ENCODE measurements at places on chromosomes 2 and 18.

DNA sequence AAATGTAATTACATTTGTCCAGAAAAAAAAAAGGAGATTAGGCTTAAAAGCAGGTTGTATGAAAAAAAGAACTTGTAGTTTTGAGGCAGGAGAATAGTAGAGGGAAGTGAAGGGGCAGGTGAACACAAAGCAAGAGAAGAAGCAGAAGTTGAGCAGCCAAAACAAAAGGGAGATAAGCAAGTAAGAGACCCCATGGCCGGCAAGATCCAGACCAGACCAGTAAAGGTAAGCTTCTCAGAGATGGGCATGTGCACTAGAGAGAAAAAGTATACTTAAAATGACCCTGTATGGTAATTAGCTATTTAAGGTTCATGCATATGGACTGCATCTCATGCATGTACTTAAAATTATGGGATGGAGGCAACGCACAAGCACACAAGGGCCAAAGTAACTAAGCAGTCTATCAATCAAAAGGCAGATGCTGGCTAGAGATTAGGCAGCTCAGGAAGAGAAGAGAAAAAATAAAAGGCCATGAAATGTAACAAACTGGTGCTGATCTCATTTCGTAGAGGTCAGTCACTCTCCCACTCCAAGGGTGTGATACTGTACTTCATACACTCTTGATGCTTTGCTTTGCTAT lies 9.7 kb downstream of the SIGLEC15 start:
- DNase-seq: no peak

- no peak for DNase-seq
Measured at GRCh38 chr2:96164459-96165184, 19.4 kb upstream of the DUSP2 start.

GRCh38 chr2:162084536-162084935 lies 10.5 kb upstream of the DPP4 start:
- DNase-seq: no peak

GRCh38 chr2:159185401-159186130 lies 100.9 kb downstream of the WDSUB1 start:
- DNase-seq: no peak

- peak; percentile 44 for DNase-seq
Measured at GRCh38 chr2:86078774-86079545, 26.7 kb downstream of the POLR1A start.

- peak; percentile 66 for DNase-seq
Measured at GRCh38 chr2:190534310-190535120, at the start of gene NEMP2. NEMP2 (minus strand) TSS chr2:190534722; CDS start chr2:190534655, 67 bp downstream.

GRCh38 chr18:68925268-68925667 lies 127.4 kb downstream of the CCDC102B start:
- DNase-seq: no peak

GRCh38 chr18:56083097-56083521 lies 495.1 kb upstream of the TCF4 start:
- DNase-seq: peak; percentile 1

DNA sequence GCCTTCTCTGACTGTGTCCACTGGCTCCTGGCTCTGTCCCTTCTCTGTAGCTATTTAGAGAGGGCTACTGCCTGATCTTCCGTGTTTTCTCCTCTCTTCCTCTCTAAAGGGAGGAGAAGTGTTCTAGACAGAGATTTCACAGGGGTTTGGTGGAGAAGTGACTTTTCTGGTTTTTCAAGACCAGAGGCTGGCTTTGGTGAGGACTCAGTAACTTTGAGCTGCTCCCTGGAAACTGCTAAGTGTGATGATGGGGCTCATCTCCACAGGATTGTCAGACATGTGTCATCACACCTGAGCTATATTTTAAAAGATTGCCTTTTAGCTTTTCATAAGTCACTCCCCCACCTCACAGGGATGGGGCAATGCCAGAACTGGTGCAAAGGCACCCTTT lies 6.2 kb downstream of the MAL start:
- no peak for DNase-seq

- DNase-seq: no peak
Measured at GRCh38 chr2:48249025-48249424, 280.9 kb upstream of the STON1 start.

GRCh38 chr2:8549273-8549922 lies 132.5 kb upstream of the ID2 start:
- DNase-seq: no peak

GRCh38 chr2:181356526-181357130 lies 100.6 kb upstream of the ITGA4 start:
- no peak for DNase-seq

GRCh38 chr2:183455056-183455455 lies 330.8 kb downstream of the NUP35 start:
- DNase-seq: peak; percentile 6

GRCh38 chr18:56684277-56684676 lies 33.1 kb downstream of the WDR7 start:
- DNase-seq: no peak

DNA sequence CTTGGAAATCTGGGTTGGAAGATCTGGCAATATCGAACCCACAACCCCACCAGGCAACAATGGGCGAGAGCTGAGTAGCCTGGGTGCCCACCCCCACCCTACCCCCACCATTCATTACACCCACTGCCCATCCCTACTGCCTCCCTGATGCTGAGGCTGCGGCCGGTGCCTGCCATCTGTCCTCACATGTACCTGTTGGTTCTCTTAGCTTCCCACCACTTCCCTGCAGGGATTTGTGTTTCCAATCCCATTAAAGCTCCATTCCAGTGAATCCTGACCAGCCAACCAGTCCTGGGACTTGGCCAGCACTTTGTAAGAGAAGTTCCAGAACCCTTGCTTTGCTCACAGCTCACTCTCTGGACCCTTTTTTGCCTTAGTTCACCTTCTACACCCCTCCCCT lies 163.0 kb upstream of the SH3BP4 start:
- no peak for DNase-seq

DNA sequence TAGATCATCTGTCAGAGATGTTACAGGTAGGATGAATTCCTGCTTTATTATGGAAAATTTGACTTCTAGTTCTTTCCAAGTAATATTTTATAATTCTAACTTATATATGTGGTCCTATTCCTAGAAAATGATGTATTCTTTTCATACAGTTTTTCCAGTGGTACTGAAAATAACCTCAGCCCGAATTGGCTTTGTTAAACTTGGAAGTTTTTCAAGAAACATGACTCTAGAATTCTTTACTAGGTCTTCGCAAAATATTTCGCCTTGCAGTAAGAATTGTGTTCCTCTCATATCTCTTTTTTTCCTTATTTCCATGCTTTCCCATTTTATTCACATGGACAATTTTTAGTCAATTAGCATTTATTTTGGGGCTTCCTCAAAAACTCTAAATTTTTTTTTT lies 60.5 kb downstream of the BMPR2 start:
- DNase-seq: no peak

DNA sequence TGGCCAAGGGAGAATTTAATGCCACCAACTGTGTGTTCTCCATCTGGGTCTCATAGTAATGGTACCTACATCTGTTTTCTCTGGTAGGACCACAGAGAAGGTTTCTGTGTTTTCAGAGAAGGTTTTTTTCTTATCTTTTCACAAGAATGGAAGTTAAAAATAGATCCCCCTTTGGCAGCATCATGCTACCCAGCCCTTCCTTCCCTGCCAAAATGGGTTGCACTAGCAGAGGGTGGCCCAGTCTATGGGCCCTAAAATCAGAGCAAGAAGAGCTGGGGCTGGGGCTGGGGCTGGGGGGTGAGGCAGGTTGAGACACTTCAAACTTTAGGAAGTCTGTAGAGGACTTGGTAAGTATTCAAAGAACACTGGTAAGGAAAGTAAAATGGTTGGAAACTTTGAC lies 44.8 kb upstream of the ZDBF2 start:
- no peak for DNase-seq

- no peak for DNase-seq
Measured at GRCh38 chr18:79480171-79481045, 84.7 kb downstream of the NFATC1 start.

- DNase-seq: no peak
Measured at GRCh38 chr2:8662239-8662879, 19.5 kb upstream of the ID2 start.

- DNase-seq: no peak
Measured at GRCh38 chr18:45637546-45638327, 22.5 kb downstream of the SLC14A2 start.

DNA sequence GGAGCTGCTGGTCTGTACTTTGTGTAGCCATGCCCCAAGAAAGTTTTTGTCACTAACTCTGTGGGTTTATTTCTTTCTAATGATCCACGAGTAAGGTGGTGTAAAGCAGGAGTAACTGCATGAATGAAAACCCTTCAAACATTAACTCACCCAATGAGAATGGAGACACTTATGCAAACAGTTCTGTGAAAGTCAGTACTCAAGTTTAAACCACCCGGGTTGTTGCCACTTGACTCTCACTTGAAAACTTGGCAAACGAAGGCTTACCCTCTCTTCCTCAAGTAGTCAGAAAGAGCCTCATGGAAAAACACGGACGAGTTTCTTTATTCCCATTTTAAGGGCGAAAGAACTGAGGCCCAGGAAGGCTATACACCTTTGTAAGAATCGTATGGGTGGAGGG lies 117.5 kb downstream of the MMADHC start:
- DNase-seq: no peak

DNA sequence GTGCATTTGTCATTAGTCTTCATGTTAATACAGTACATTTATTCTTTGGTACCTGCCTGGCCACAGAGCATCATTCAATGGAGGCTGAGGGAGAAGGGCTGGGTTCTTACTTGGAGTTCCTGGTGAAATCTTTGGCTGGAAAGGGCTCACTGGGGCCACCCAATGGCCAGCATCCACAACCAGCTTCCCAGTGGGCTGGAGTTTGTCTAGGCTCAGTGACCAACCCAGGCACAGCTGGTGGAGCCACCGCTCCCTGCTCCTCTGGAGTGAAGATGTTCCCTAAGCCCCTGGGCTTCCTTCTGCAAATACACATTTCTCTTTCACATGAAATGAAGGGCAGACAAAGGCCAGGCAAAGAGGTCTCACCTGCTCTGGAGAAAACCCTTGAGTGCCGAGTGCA lies 34.4 kb downstream of the EHD3 start:
- DNase-seq: no peak

DNA sequence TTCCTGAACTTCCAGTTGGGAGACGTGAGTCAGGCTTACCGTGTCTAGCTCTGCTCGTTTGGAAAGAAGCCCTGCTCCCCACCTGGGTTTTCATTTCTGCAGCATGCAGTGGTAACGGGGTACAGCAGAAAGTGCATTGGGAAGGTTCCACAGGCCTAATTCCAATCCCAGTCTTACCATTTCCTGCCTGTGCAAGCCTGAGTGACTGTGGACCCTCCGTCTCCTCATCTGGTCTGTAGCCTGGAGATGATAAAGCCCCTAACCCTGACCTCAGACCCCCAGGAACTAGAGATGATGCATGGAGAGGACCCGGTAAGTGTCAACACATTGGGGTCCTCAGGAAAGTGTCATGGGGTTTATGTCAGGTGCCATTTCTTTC lies 5.8 kb upstream of the PSD4 start:
- no peak for DNase-seq

- DNase-seq: no peak
Measured at GRCh38 chr2:84457686-84458085, 1.4 kb downstream of the SUCLG1 start.

GRCh38 chr2:179954026-179954425 lies 53.1 kb downstream of the CWC22 start:
- DNase-seq: no peak

DNA sequence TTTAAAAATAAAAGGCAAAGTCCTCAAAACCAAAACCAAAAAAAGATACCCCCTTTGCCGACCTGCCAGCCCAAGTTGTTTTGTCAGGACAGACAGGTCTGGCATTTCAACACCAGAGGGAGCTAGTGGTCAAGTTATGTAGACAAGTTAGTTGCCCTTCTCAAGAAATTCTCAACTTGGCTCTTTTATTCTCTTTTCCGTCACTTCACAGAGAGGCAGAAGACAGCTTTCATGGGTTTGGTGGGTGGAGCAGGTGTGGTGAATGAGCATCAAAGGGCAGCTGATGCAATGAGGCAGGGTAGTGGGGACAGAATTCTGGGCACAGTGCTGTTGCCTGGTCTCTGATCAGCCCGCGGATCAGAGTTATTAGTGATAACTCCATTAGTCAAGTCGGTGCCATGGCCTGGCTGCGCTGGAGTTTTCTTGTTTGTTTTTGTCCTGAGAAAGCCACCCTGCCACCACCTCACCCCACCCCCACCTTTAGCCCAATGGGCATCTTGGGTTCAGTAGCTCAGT lies 303.7 kb upstream of the EPAS1 start:
- no peak for DNase-seq

- DNase-seq: no peak
Measured at GRCh38 chr2:182893666-182894065, 27.2 kb upstream of the FRZB start.

DNA sequence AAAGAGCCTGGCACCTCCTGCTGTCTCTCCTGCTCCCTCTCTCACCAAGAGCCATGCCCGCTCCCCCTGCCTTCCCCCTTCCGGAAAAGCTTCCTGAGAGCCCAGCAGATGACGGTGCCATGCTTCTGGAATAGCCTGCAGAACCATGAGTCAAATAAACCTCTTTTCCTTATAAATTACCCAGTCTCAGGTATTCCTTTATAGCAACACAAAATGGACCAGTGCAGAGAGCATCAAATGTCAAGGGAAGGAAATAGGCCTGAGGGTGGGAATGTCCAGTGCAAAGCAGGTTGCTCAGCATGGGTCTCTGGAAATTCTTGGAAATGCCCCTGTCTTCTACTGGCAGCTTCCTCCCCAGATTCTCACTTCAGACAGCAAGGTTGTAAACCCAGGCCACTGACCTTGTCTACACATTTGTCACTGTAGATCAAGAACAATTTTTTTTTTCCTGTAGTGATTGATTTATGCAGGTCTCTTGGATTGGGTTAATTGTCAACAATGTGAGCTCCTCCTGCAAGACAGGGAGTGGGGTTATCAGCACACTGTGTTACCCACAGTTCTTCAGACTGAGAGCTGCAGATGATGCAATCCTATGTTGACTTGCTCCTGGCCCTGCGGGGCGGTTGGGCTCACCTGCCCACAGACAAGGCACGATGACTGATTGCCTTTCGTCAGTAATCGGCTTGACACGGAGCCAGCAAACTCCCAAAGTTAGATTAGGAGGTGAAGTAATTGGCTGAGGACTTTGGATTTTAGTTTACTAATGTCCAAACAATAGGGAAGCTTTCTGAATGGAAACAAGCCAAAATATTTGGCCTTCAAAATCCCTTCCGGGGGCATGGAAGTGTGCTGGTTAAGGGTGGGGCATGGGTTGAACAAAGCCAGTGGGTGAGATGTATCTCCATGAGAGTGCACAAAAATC lies 5.4 kb upstream of the BOD1L2 start:
- DNase-seq: no peak

DNA sequence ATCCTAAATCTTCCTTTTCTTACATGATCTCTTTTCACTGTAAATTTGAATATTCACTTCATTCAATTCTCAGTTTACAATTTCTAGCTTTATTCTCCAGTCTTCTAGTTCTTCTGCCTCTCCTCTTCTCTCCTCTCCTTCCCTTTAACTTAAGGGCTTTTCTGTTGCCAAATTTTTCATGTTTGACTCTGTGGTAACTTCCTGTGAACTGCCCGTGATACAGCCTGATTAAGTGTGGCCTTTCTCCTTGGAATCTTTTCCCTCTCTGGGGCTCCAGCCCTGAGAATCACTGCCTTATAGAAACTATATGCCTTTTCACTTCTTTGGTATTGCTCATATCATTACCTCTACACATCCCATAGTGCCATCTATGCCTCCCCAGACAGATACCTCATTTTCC lies 1923.8 kb upstream of the CELF4 start:
- DNase-seq: no peak

- DNase-seq: no peak
Measured at GRCh38 chr18:60040971-60041370, 141.2 kb downstream of the PMAIP1 start.

All from occipital lobe (tissue), 3 donors.